Fibroblast of gingiva (primary cell): ENCODE measurements at places on chromosomes 12 and 14.

DNA sequence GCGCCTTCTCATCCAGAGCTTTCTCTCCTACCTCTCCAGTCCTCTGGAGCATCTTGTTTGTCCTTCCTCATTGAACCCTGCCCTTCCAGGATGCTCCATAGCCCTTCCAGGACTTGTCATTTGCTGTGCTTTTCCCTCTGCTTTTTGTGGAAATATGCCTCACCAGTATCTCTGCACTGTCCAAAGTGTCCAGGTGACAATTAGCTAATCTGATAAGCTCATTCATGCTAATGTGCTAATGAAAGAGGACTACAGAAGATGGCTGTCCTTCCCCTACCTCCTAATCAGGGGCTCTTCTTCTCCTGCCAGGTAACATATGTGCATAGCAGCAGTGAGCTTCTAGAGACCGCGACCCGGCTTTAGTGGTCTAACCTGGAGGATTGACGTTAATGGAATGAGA lies 58.4 kb upstream of the OTX2 start:
- DNase-seq = no peak

GRCh38 chr12:79326663-79327062 lies 364.1 kb downstream of the PAWR start:
- no peak for DNase-seq

DNA sequence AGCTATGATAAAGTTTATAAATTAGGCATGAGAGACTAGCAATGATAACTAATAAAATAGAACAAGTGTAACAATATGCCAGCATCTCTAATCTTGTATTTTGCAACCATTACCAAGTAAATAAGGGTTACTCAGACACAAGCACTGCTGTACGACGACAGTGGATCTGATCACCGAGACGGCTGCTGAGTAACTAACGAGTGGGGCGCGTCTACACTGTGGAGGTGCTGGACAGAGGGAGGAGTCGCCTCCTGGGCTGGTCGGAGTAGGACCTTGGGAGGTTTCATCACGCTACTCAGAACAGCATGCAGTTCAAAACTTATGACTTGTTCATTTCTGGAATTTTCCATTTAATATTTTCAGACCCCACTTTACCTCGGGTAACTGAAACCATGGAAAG lies 18.4 kb downstream of the COA8 start:
- no peak for DNase-seq

GRCh38 chr14:96256407-96256806 lies 397 bp downstream of the BDKRB1 start:
- DNase-seq = peak; percentile 50
